ENCODE measurements at places on chromosomes 3 and 15.

GRCh38 chr15:68654786-68655560 lies 76.2 kb downstream of the CORO2B start:
- no peak for DNase-seq

GRCh38 chr3:43162230-43163084 lies 56.6 kb upstream of the POMGNT2 start:
- peak; percentile 77 for DNase-seq

DNA sequence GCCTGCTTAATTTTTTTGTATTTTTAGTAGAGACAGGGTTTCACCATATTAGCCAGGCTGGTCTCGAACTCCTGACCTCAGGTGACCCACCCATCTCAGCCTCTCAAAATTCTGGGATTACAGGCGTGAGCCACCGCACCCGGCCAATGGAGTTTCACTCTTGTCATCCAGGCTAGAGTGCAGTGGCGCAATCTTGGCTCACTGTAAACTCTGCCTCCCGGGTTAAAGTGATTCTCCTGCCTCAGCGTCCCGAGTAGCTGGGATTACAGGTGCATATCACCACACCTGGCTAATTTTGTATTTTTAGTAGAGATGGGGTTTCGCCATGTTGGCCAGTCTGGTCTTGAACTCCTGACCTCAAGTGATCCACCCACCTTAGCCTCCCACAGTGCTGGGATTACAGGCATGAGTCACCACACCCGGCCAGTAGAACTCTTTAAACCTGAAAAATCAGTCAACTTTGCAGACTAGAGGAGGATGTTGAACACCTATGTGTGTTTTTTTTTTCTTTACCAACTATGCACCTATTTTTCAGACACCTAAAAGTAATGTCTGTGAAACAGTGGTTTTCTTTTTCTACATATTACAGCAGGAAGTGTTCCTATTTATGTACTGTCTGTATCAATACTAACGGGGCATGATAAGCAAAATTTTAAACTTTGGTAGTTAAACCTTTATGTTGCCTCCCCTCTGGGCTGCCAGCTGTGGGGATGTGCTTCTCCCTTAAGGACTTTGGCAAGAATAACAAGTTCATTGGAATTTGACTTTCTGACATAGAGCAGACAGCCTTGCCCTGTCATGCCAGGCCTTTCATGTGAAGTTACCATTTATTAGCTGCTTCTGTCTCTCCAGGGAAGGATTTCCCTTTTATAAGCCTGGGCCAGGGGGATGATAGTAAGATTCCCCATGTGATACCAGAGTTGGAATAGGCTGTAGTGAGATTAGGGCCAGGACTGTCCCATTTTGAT lies 8.1 kb downstream of the ARIH2 start:
- DNase-seq, result no peak

DNA sequence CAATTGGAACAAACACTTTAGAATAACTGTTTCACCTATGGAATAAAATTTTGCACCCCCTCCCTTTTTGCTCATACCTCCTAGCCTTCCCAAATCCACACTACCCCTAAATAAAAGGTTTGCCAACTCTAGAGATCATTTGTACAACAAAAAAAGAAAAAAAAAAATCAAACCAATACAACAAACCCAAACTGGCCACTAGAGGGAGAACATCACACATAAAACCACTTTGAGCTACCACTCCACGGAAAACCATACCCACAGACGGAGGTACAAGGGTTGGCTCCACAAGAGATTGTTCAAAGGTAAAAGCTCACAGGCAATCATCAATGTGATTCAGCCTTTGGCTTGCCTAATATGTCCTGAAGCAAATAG lies 47.6 kb downstream of the SETMAR start:
- peak; percentile 50 for DNase-seq

- no peak for DNase-seq
These were observed 36.7 kb downstream of the EPHA3 start for GRCh38 chr3:89144080-89144479.

- no peak for DNase-seq
These were observed 39.7 kb downstream of the LSM3 start for GRCh38 chr3:14218355-14218754.

- no peak for DNase-seq
These were observed 648.3 kb upstream of the CFAP20DC start for GRCh38 chr3:59698091-59698490.

DNA sequence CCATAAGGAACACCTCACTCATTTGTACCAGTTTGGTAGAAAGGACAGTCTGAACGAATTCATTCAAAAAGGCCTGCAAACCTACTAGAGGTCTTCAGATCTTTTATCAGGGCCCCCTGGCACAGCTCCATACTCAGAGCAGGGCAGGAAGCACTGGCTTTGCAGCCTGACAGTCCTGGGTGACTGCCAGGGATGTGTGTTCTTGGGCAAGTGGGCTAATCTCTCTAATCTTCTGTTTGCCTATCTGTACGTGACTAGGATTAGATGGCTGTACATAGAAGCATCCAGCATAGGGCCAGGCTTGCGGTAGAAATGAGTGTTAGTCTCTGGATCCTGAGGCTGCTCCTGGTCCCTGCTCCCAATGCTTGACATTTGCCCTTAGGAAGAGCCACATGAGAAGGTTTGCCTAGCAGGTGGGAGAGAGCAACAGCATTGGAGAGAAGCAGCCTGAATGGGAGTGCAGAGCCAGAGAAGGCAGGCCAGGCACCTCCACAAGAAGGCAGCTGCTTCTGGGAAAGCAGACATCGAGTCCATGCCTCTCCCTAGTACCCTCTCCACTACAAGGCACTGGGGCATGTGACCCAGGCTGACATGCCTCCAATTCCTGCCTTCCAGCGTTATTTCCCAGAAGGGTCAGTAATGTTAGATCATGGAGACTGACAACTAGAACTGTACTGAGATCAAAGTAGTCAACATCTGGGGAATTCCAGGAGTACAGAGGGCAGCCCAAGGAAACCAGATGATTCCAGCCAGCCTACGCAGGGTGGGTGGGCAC lies 1.0 kb upstream of the CXCR6 start:
- no peak for DNase-seq

GRCh38 chr3:118526758-118527513 lies 507.7 kb downstream of the IGSF11 start:
- no peak for DNase-seq

GRCh38 chr3:112557976-112558375 lies 3.8 kb downstream of the ATG3 start:
- DNase-seq, result no peak

GRCh38 chr3:72627271-72627670 lies 221.0 kb downstream of the SHQ1 start:
- no peak for DNase-seq

- DNase-seq, result no peak
These were observed 5.7 kb downstream of the APH1B start for GRCh38 chr15:63283126-63283525.

DNA sequence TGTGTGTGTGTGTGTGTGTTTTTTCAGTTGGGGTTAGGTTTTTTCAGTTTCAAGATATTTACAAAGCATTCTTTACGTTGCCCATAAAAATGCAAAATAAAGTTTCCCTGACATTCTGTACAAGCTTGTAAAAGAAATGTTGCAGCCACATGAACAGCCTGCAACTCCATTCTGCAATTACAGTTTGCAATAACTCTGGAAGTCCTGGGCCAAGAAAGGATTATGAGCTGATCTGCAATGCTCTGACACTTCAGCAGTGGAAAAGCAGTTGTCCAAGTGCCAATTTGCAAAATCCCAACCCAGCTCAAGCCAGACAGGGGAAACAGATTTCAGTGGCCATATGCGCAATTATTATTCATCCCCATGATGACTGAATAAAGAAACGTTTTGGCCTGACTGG lies 322.1 kb downstream of the MEX3B start:
- no peak for DNase-seq

DNA sequence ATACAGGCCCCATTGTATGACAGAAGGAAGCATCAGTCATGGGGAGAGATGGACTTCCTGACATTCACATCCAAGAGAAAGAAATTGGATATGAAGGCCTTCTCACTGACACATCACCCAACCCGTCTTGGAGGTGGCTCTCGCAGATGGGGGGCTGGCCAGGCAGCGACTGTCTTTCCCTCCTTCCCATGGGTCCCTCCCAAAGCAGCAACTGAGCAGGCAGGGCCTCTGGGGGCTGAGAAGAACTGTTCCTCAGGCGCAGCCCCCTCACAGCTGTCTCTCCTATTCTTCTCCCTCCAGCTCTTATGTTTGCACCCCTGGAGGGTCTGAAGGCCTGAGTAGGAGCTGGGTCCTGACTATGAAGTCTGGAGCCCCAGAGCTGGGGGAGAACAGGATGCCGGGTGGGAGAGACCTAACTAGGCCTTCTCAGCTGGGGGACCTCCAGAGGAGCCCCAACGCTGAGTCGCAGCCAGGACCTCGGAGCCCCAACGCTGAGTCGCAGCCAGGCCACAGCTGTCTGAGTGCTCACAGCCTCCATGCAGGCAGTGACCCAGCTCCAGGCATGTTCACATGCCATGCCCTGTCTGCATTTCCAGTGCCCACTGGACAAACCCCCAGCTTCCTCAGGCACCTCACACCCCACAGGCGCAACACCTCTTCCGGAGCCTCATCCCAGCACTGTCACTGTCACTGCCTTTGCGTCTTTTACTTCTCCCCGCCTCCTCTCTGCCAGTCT lies 29.6 kb downstream of the UMPS start:
- no peak for DNase-seq

GRCh38 chr3:16877505-16877904 lies 7.2 kb upstream of the PLCL2 start:
- DNase-seq, result no peak

- peak; percentile 74 for DNase-seq
These were observed 79.4 kb downstream of the SMAD3 start for GRCh38 chr15:67144609-67145311.

- DNase-seq, result peak; percentile 89
These were observed 53.4 kb downstream of the HES1 start for GRCh38 chr3:194189243-194189791.

DNA sequence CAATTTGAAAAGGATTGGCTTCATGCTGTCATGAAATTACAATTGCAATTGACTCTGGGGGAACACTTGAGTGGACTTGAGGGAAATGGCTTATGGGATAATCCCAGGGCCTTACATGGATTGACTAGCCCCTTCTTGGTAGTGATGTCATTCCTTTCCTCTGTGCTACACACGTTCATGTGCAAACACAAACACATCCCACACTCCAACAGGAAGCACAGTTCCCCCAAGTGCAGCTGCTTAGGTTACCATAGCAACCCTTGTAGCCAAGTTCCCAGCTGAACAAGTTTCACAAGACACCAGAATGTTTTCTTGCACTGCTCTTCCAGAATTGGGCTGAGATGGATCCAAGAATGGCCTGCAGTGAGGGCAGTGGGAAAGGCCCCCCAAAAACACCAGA lies 217.0 kb downstream of the ZNF621 start:
- no peak for DNase-seq

- peak; percentile 75 for DNase-seq
These were observed 22.9 kb downstream of the ANP32A start for GRCh38 chr15:68797599-68798345.

DNA sequence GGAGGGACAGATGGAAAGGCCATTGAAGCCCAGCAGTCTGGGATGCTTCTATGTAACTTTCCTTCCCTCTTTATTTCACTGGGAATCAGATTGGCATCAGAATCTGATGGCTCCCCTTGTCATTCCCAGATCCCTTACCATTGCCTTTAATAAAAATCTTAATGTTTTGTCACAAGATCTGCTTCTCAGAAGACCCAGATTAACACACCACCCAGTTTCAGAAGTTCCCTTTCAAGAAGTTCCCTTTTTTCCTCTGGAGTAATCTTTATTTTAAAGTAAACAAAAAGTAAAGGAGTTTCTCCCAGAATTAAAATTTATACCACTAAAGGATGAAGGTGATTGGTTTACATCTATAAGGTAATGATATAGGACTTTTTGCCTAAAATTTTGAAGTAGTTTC lies 76.4 kb downstream of the UBR1 start:
- no peak for DNase-seq

DNA sequence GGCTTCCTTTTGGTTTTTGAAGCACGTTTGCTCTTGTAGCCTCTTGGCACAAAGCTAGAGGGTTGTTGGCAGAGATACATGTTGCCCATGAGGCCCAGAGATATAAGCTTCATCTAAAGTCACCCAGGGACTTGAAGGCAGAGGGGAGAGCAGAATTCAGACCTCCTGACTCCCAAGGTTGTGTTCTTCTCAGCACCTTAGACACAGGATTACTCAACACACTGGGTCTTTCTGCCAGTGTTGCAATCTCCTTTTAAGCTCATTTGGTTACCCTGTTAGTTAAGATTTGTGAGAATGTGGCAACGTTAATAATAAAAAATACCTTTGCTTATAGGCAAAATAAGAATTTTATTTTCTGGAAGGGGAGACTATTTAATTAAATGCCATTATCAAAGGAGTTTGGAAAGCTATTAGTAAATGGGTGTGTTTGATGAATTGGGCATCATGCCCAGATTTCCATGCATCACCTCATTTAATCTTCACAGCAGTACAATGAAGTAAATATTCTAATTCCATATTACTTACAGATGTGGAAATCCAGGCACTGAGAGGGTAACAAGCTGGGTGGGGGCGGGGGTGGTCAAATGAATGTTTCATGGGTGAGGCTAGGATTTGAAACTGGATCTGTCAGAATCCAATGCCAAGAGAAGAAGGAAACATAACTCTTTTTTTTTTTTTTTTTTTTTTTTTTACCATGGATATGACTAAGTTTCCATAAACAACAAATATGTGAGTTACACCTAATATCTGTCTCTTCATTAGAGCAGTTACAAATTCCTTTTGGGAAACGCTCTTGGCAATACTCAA lies 183.3 kb downstream of the NR1D2 start:
- peak; percentile 17 for DNase-seq

- peak; percentile 49 for DNase-seq
These were observed 21.2 kb downstream of the IGSF10 start for GRCh38 chr3:151439652-151440125.

DNA sequence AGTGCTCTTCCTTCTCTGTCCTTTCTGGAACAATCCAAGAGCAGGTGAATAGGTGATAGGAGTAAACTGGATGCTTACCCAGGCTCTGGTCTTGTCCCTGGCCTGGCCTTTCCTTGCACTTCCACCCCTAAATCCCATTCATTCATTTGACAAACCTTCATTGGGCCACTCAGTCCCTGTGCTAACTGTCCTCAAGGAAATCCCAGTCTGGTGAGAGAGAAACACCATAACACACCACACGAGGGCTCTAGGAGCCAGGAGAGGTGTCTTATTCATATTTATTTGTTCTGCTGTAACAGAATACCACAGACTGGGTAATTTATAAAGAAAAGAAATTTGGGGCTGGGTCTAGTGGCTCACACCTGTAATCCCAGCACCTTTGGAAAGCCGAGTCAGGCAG lies 22.8 kb downstream of the EFCC1 start:
- peak; percentile 91 for DNase-seq

DNA sequence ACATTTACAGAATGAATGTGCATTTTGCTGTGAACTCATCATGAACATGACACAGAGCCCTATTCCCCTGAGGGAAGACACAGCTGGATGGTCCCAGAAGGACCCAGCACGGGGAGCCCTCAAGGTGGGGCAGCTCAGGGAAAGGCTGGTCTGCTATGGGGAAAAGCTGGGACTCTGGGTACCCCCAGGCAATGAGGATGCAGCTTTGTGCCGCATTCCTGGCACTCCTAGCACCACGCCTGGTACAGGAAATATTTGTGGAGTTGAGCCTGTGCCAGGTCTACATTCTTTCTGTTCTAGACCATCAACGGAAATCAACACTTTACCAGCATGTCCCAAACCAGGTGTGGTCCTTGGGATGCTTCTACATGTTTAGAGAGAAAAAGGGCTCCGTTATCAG lies 74.0 kb downstream of the SRGAP3 start:
- DNase-seq, result peak; percentile 83
